GM23248 (cell line): ENCODE measurements at places on chromosomes 1 and 21. TPM values are rescaled to one million over a fixed set of nuclear protein-coding genes. Genes with fewer than 3 reads are reported as not detected.
A peak's percentile ranks its signal among the peaks of the same experiment; 100 is the strongest.

- H3K4me3 ChIP-seq = no peak overlapping the region
- H3K27ac ChIP-seq = no peak overlapping the region
- H3K4me1 ChIP-seq = no peaks in the 10 kb centered on the region; the same call in 1 of the 2 replicates
- no peaks in the 10 kb centered on the region for H3K36me3 ChIP-seq
- DNase-seq = no peak
Measured at GRCh38 chr1:20626524-20626923, 6.7 kb upstream of the PINK1 start.

DNA sequence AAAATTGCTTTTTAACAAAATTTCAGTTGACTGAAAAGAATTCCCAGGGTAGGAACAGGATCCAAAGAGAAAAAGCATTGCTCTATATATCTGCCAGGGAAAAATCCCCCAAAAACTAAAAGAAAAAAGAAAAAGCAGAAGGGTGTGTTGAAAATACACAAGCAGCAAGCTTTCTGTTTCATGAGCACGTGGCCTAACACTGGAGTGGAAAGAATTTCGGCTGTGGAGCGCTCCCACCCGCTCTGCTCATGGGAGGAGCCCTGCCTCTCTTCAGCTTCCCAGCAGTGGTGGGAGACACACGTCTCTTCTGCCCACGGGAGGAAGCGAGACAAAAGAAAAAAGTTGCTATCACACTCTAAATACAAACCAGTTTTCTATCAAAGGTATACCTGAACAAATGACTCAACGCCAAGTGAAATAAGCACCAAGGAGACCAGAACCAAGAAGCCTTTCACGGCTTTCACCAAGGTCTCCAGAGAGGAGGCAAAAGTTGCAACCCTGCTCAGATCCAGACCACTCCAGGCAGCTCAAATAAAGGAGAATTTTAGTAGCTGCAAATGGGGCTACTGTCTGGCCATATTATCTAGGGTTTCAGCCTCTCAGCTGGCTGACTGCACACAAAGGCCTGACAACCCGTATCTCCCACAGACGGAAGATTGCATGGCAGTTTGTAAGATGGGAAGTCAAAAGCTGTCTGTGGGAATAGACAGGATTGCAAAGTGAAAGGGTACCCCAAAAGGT is 29.5 kb upstream of the ZNF496 start:
- peaks cover 28% of the 10 kb centered on the region for H3K4me1 ChIP-seq
- no peaks in the 10 kb centered on the region for H3K36me3 ChIP-seq
- peak overlapping the region; percentile 13; the same call in 1 of the 2 replicates for H3K27ac ChIP-seq
- H3K4me3 ChIP-seq = 0 out of 2 replicates have a peak overlapping the region, but pooled peaks have one; percentile 11

GRCh38 chr1:91763252-91763651 is 122.7 kb downstream of the TGFBR3 start:
- H3K4me3 ChIP-seq = no peak overlapping the region
- peak; percentile 18 for DNase-seq
- no peaks in the 10 kb centered on the region for H3K36me3 ChIP-seq
- no peak overlapping the region for H3K27ac ChIP-seq
- H3K27me3 ChIP-seq = no peaks in the 10 kb centered on the region

GRCh38 chr1:14111121-14111520 is 411.1 kb downstream of the PRDM2 start:
- no peaks in the 10 kb centered on the region for H3K4me1 ChIP-seq
- H3K36me3 ChIP-seq = no peaks in the 10 kb centered on the region
- peaks cover 10% of the 10 kb centered on the region for H3K27me3 ChIP-seq
- no peak overlapping the region for H3K4me3 ChIP-seq

GRCh38 chr1:192610112-192610889 is 25.6 kb upstream of the RGS13 start:
- no peaks in the 10 kb centered on the region for H3K27me3 ChIP-seq
- H3K27ac ChIP-seq = no peak overlapping the region
- H3K36me3 ChIP-seq = no peaks in the 10 kb centered on the region
- peak; percentile 55 for DNase-seq
- no peaks in the 10 kb centered on the region for H3K4me1 ChIP-seq
- no peak overlapping the region for H3K4me3 ChIP-seq

GRCh38 chr1:39105841-39106765 is 80.0 kb downstream of the NDUFS5 start:
- H3K27me3 ChIP-seq = no peaks in the 10 kb centered on the region
- peak; percentile 67 for DNase-seq
- peaks cover 58% of the 10 kb centered on the region for H3K4me1 ChIP-seq
- peak overlapping the region; percentile 77 for H3K27ac ChIP-seq
- no peaks in the 10 kb centered on the region for H3K36me3 ChIP-seq

DNA sequence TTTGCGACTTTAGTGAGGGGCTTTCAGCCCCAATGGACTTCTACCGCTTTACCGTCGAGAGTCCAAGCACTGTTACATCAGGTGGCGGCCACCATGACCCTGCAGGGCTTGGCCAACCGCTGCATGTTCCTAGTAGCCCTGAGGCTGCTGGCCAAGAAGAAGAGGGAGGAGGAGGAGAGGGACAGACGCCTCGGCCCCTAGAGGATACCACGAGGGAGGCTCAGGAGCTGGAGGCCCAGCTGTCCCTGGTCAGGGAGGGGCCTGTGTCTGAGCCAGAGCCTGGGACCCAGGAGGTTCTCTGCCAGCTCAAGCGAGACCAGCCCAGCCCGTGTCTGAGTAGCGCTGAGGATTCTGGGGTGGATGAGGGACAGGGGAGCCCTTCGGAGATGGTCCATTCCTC is 8.6 kb upstream of the SLC25A34 start:
- no peaks in the 10 kb centered on the region; the same call in 1 of the 2 replicates for H3K36me3 ChIP-seq
- no peaks in the 10 kb centered on the region for H3K4me1 ChIP-seq
- H3K27ac ChIP-seq = no peak overlapping the region
- H3K4me3 ChIP-seq = no peak overlapping the region

DNA sequence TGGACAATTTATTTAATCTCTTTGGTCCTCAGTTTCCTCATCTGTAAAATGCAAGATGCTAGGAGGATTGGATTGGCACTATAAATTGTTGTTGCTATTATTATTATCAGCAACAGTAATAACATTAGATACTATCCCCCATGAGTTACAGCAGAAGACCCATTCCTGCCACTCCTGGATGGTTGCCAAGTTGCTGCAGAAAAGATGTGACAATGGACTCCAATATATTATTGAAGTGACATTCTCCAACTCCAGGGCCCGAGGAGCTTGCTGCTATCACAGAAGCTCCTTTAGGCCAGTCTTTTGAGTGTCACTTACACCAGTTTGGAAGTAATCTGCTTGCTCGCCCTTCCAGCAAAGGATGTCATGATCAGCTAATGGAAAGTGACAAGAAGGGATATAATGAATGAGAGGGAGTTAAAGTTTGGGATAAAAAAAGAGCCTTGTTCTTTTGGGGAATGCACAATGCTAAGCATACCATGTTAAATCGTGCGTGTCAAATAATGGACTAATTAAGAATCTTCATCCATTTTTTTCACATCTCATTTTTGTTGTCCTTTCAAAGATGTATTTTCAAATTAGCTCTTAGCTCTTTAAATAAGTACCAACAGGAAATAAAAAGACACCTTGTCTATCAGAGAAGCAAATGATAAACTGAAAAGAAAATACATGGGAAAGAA is 19.5 kb upstream of the PROX1 start:
- H3K36me3 ChIP-seq = no peaks in the 10 kb centered on the region
- H3K27ac ChIP-seq = no peak overlapping the region
- no peaks in the 10 kb centered on the region for H3K27me3 ChIP-seq
- no peak overlapping the region for H3K4me3 ChIP-seq

GRCh38 chr1:118113261-118113660 is 71.8 kb downstream of the SPAG17 start:
- peak; percentile 86 for DNase-seq
- H3K4me1 ChIP-seq = peaks cover 55% of the 10 kb centered on the region
- H3K27ac ChIP-seq = peak overlapping the region; percentile 26
- H3K36me3 ChIP-seq = no peaks in the 10 kb centered on the region
- H3K4me3 ChIP-seq = peak overlapping the region; percentile 6; the same call in 1 of the 2 replicates

- no peaks in the 10 kb centered on the region for H3K36me3 ChIP-seq
- no peak for DNase-seq
- 0 out of 2 replicates have a peak, but pooled peaks cover 15% of the 10 kb centered on the region for H3K27me3 ChIP-seq
- no peak overlapping the region for H3K4me3 ChIP-seq
- H3K27ac ChIP-seq = no peak overlapping the region
Measured at GRCh38 chr1:244768804-244769203, 66.7 kb upstream of the COX20 start.

DNA sequence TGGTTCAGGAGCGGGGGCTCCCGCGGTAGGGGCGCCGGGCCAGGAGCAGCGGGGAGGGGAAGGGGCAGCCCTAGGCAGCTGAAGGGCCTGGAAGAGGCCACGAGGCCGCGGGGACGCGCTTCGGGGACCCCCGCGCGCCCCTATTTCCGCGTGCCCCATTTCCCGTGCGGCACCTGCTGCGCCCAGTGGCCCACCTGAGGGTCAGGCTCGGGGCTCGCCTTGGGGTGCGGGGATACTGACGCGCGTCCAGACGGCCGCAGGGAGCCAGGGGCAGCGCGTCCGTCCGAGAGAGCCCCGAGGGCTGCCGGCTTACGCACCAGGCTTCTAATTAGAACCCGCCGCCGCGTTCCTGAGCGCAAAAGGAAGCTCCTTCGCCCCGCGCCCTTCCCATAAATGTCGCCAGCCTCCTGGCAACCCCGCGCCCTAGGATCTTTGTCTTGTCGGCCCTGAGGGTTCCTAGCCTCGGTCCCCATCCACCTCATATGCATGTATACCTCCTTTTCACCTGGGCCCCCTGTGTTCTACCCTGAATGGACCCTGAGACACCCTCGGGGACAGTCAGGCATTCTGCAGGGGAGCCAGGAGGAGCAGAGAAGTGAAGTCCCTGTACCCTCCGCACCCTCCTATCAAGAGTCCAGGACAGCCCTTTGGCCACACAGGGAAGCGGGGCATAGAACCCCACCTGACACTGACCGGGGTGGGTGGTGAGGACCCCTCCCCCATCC is 1.8 kb downstream of the WNT3A start:
- H3K4me3 ChIP-seq = no peak overlapping the region
- H3K36me3 ChIP-seq = no peaks in the 10 kb centered on the region
- no peak for DNase-seq
- H3K27ac ChIP-seq = no peak overlapping the region
- H3K4me1 ChIP-seq = no peaks in the 10 kb centered on the region

GRCh38 chr21:17854745-17855144 is 35.6 kb upstream of the C21orf91 start:
- H3K4me3 ChIP-seq = no peak overlapping the region
- DNase-seq = no peak
- H3K27ac ChIP-seq = no peak overlapping the region
- H3K36me3 ChIP-seq = no peaks in the 10 kb centered on the region
- H3K4me1 ChIP-seq = no peaks in the 10 kb centered on the region

DNA sequence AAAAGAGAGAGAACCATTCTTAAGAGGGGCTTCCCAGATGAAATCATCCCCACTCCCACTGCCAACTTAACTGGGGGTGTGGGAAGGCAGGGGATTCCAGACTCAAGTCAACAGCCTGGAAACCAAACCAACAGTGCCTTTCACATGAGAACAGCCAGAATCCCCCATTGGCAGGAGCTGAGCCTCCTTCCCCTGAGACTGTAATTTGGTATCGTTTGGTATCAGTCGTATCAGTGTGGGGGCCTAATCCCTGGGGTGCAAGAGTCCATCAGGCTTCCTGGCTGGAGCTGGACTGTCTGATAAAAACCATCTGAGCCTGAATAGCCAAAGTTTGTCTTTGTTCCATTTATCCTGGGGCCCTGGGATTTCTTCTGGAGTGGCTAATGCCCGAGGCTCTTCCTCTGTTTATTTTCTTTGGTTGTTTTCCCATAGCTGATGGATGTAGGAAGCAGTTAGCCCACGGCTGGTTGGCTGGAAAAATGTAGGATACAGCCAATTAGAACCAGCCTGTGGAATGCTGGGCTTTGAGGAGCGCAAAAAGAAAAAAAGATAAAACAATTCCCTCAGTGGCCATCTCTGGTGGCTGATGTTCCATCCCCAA is 84.6 kb downstream of the LAMC2 start:
- no peaks in the 10 kb centered on the region for H3K27me3 ChIP-seq
- H3K4me3 ChIP-seq = no peak overlapping the region
- no peaks in the 10 kb centered on the region for H3K36me3 ChIP-seq
- peak; percentile 92 for DNase-seq
- peak overlapping the region; percentile 96 for H3K27ac ChIP-seq

GRCh38 chr1:18348354-18348753 is 132.4 kb upstream of the KLHDC7A start:
- H3K27me3 ChIP-seq = no peaks in the 10 kb centered on the region
- no peaks in the 10 kb centered on the region for H3K4me1 ChIP-seq
- H3K36me3 ChIP-seq = no peaks in the 10 kb centered on the region
- H3K27ac ChIP-seq = no peak overlapping the region
- H3K4me3 ChIP-seq = no peak overlapping the region
- no peak for DNase-seq

GRCh38 chr1:29357452-29357851 is 121.1 kb downstream of the PTPRU start:
- H3K36me3 ChIP-seq = no peaks in the 10 kb centered on the region
- H3K4me1 ChIP-seq = no peaks in the 10 kb centered on the region
- H3K27ac ChIP-seq = no peak overlapping the region
- H3K27me3 ChIP-seq = peaks cover 8% of the 10 kb centered on the region; the same call in 1 of the 2 replicates
- no peak for DNase-seq

GRCh38 chr1:104884939-104885338 is 1135.2 kb downstream of the AMY1C start:
- H3K4me1 ChIP-seq = no peaks in the 10 kb centered on the region
- no peak overlapping the region for H3K27ac ChIP-seq
- no peaks in the 10 kb centered on the region for H3K36me3 ChIP-seq
- H3K27me3 ChIP-seq = no peaks in the 10 kb centered on the region
- H3K4me3 ChIP-seq = no peak overlapping the region

DNA sequence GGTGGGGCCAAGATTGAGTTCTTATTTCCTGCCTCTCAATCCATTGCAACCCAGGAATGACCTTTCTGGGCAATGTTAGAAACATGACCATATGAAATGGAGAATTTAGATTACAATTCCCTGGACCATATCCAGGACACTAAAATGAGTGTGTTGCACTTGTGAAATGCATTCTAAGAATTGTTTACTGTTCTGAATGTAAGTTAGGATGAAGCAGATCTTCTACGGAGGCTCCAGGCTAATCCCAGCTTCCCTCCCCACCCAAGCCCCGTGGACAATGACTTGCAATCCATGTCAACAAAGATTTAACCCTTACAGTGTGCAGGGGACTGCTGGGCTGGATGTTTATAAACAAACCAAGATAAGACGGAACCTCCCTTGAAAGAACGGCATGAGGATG is 31.7 kb upstream of the HAO2 start:
- H3K27me3 ChIP-seq = no peaks in the 10 kb centered on the region
- DNase-seq = no peak
- no peak overlapping the region for H3K4me3 ChIP-seq
- no peaks in the 10 kb centered on the region for H3K36me3 ChIP-seq
- no peak overlapping the region for H3K27ac ChIP-seq
- no peaks in the 10 kb centered on the region for H3K4me1 ChIP-seq

GRCh38 chr1:154736841-154737240 is 128.9 kb upstream of the ADAR start:
- peak overlapping the region; percentile 36; the same call in 1 of the 2 replicates for H3K4me3 ChIP-seq
- peak overlapping the region; percentile 79 for H3K27ac ChIP-seq
- H3K36me3 ChIP-seq = no peaks in the 10 kb centered on the region
- H3K27me3 ChIP-seq = no peaks in the 10 kb centered on the region
- peak; percentile 94 for DNase-seq

- H3K4me3 ChIP-seq = no peak overlapping the region
- H3K36me3 ChIP-seq = no peaks in the 10 kb centered on the region
- H3K27ac ChIP-seq = no peak overlapping the region
- H3K4me1 ChIP-seq = 0 out of 2 replicates have a peak, but pooled peaks cover 6% of the 10 kb centered on the region
- peak; percentile 84 for DNase-seq
Measured at GRCh38 chr1:79100385-79100784, 93.9 kb upstream of the ADGRL4 start.

The HES2 gene
- total RNA-seq = not detected in 2 replicates

The DUSP12 gene
- 27.4 and 34.2 TPM in 2 replicates for total RNA-seq

The IQCC gene
- 0.97 and 1.4 TPM in 2 replicates for total RNA-seq

The PAPPA2 gene
- 7.0 and 8.1 TPM in 2 replicates for total RNA-seq

The FNDC5 gene
- 0.76 TPM in 1 of 2 replicates, not detected in the other for total RNA-seq

The NUP210L gene
- total RNA-seq = 0.11 TPM in 1 of 2 replicates, not detected in the other

The KRTAP19-1 gene
- total RNA-seq = not detected in 2 replicates

The EFNA3 gene
- 1.4 and 3.0 TPM in 2 replicates for total RNA-seq
